Pancreas (tissue), 10 donors: ENCODE measurements at places on chromosomes 13 and 19. TPM values are rescaled to one million over a fixed set of nuclear protein-coding genes. Genes with fewer than 3 reads are reported as not detected.

Gene OVOL3
- polyA plus RNA-seq, result not detected

Gene USHBP1
- 11.1 TPM for polyA plus RNA-seq

Gene GFY
- not detected for polyA plus RNA-seq

Gene ZNF790
- 2.0 TPM for polyA plus RNA-seq

Gene ZNF99
- not detected for polyA plus RNA-seq

Gene PSG11
- not detected for polyA plus RNA-seq

GRCh38 chr19:13171146-13171545, 20.9 kb downstream of the IER2 start:
- no peaks in the 10 kb centered on the region for H3K27me3 ChIP-seq
- no peak overlapping the region for H3K4me3 ChIP-seq
- H3K27ac ChIP-seq, result no peak overlapping the region
- peaks cover 6% of the 10 kb centered on the region for H3K4me1 ChIP-seq
- DNase-seq, result no peak
- H3K36me3 ChIP-seq, result no peaks in the 10 kb centered on the region

DNA sequence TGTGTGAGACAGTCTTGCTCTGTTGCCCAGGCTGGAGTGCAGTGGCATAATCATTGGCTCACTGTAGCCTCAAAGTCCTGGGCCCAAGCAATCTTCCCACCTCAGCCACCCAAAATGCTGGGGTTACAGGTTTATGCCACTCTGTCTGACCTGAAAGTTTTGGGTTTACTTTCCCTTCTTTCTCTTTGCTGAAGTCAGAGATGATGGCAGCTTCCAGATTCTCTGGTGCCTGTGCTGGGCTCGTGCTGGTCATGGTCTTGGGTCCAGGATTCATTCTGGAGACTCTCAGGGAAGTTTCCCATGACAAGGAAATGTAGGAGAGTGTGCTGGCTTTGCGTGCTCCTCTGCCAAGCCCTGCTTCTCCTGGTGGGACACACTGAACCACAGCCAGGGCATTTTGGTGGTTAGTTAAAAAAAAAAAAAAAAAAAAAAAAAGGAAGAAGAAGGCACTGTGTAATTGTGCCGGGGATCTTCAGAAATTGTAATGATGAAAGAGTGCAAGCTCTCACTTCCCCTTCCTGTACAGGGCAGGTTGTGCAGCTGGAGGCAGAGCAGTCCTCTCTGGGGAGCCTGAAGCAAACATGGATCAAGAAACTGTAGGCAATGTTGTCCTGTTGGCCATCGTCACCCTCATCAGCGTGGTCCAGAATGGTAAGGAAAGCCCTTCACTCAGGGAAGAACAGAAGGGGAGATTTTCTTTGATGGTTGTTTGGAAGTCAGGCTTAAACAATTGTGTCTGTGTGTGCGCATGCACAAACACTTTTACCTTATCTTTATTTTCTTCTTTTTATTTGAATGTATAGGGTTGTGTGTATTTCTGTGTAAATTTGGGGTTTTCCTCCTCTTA, at the start of gene ALOX5AP:
Gene ALOX5AP, plus strand, starts transcription at position 519 of the 847 bp plus-strand sequence. Its CDS starts 63 bp downstream, at position 582.
- H3K27ac ChIP-seq, result no peak within 1 kb of the TSS
- H3K4me3 ChIP-seq, result no peak within 1 kb of the TSS
- no peak for DNase-seq
- H3K36me3 ChIP-seq, result no peaks in the 10 kb centered on the region
- no peaks in the 10 kb centered on the region for H3K4me1 ChIP-seq

GRCh38 chr19:57813919-57814504, 701 bp downstream of the ZNF552 start:
- peaks cover 5% of the 10 kb centered on the region for H3K4me1 ChIP-seq
- peak overlapping the region; percentile 76 for H3K4me3 ChIP-seq
- peak overlapping the region; percentile 62 for H3K27ac ChIP-seq
- H3K27me3 ChIP-seq, result no peaks in the 10 kb centered on the region

DNA sequence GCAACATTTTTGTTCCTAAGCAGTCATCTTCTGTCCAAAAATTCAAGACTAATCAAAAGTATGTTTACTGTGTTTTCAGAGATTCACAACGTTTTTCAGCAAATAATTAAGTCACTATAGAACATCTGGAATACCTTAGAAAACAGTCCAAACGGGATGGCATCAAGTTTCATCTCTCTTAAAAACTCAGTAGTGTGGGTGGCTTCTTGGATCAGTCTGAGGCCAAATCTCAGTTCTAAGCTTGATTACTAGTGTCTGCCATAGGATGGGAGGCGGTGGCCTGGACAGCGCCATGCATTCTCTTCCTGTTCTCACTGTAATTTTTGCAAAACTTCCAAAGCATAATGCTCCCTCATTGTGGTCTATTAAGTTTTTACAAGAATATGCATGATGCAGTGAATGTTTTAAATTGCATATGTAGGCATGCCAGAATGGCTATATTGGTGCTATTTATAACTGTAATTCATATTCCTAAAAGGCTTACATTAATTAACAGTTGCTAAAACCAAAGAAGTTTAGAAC, 37.1 kb downstream of the ANKRD10 start:
- H3K27ac ChIP-seq, result no peak overlapping the region
- no peak overlapping the region for H3K4me3 ChIP-seq
- H3K4me1 ChIP-seq, result no peaks in the 10 kb centered on the region
- H3K36me3 ChIP-seq, result no peaks in the 10 kb centered on the region
- H3K27me3 ChIP-seq, result no peaks in the 10 kb centered on the region

DNA sequence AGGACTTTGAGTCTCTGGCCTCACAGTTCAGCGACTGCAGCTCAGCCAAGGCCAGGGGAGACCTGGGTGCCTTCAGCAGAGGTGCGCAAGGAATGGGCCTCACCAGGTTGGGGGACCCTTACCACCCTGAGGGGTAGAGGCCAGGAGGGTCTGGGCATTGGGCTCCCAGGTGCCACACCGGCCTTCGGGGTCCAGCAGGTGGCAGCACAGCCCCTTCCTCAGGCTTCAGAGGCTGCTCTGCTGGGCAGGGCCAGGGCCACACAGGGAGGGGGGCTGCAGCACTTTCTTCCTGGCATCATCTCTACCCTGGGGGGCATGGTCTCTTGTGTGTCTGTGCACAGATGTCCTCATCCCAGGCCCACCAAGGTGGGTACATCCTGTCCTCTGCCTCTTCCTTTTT, 12.9 kb downstream of the PIN1 start:
- H3K36me3 ChIP-seq, result no peaks in the 10 kb centered on the region
- no peak overlapping the region for H3K27ac ChIP-seq
- no peak overlapping the region for H3K4me3 ChIP-seq
- H3K4me1 ChIP-seq, result no peaks in the 10 kb centered on the region
- DNase-seq, result no peak
- no peaks in the 10 kb centered on the region for H3K27me3 ChIP-seq

- no peak for DNase-seq
- H3K27me3 ChIP-seq, result no peaks in the 10 kb centered on the region
- H3K4me1 ChIP-seq, result no peaks in the 10 kb centered on the region
- H3K4me3 ChIP-seq, result no peak overlapping the region
Observed at GRCh38 chr13:103250071-103250470, 183.9 kb upstream of the SLC10A2 start.

GRCh38 chr19:31146546-31147183, 202.6 kb downstream of the TSHZ3 start:
- no peaks in the 10 kb centered on the region for H3K36me3 ChIP-seq
- H3K27me3 ChIP-seq, result no peaks in the 10 kb centered on the region
- H3K4me1 ChIP-seq, result no peaks in the 10 kb centered on the region
- no peak for DNase-seq
- H3K4me3 ChIP-seq, result no peak overlapping the region
- H3K27ac ChIP-seq, result no peak overlapping the region

DNA sequence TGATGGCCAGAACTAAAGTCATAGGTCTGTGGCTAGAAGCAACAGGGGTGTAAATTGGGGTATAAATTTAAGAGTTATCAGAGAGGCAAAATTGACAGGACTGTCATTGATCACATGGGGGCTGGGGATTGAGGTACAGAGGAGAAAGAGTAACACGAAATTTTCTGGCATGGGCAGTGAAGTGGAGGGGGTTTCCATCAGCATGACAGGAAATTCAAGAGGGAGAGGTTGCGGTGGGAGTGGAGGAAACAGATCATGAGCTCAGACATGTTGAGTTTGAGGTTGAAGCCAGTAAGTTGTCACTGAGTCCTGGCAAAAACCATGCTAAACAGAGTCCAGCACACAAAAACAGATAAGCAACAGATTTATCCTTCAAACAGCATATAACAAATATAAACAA, 192.1 kb upstream of the TSC22D1 start:
- H3K4me1 ChIP-seq, result peaks cover 23% of the 10 kb centered on the region
- no peak for DNase-seq
- no peaks in the 10 kb centered on the region for H3K27me3 ChIP-seq
- H3K36me3 ChIP-seq, result no peaks in the 10 kb centered on the region
- no peak overlapping the region for H3K27ac ChIP-seq

DNA sequence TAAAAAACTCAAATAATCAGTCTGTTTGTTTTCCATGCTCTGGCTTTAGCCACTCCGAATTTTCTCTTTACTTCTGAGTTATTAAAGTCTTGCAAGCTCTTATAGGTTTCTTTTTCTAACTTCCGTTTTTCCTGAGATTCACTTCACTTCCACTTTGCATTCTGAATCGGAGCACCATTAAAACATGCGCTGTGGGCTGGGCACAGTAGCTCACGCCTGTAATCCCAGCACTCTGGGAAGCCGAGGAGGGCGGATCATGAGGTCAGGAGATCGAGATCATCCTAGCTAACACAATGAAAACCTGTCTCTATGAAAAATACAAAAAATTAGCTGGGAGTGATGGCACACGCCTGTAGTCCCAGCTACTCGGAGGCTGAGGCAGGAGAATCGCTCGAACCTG, 357.9 kb downstream of the SLITRK6 start:
- no peaks in the 10 kb centered on the region for H3K27me3 ChIP-seq
- no peak for DNase-seq
- H3K4me1 ChIP-seq, result no peaks in the 10 kb centered on the region
- no peaks in the 10 kb centered on the region for H3K36me3 ChIP-seq

- peak overlapping the region; percentile 28 for H3K4me3 ChIP-seq
- no peaks in the 10 kb centered on the region for H3K4me1 ChIP-seq
- H3K36me3 ChIP-seq, result no peaks in the 10 kb centered on the region
- H3K27ac ChIP-seq, result peak overlapping the region; percentile 3
- DNase-seq, result peak; percentile 91
- no peaks in the 10 kb centered on the region for H3K27me3 ChIP-seq
Observed at GRCh38 chr19:1507763-1508506, 4.9 kb downstream of the ADAMTSL5 start.

DNA sequence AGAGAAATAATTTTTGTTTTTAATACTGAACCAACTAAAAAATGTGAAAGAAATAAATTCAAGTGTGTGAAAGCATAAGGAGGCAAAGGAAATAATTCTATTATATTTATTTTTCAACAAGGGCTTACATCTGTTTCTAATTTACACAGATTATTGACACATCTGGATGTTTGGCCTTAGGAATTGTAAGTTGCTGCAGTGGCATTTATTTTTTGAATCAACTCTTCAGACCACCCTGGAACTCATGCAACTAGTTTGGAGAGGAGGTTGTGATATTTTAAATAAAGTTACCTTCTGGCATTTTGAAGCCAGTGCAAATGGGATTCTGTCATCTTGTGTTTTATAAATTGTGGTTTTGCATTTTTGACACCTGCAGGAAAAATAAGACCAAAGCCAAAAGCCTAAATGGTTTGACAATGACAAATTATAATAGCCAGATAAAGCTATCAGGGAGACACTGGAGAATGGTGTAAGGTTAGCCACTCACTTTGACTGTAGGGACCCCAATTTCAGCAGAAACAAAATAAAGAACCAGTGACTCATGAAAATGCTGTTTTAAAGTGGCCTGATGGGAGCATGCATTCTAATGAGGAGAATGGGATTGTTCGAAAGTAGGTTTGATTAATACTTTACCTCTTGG, 192.9 kb downstream of the KLF5 start:
- no peaks in the 10 kb centered on the region for H3K27me3 ChIP-seq
- no peak overlapping the region for H3K27ac ChIP-seq
- no peak overlapping the region for H3K4me3 ChIP-seq
- no peaks in the 10 kb centered on the region for H3K36me3 ChIP-seq
- no peak for DNase-seq
- H3K4me1 ChIP-seq, result peaks cover 17% of the 10 kb centered on the region

DNA sequence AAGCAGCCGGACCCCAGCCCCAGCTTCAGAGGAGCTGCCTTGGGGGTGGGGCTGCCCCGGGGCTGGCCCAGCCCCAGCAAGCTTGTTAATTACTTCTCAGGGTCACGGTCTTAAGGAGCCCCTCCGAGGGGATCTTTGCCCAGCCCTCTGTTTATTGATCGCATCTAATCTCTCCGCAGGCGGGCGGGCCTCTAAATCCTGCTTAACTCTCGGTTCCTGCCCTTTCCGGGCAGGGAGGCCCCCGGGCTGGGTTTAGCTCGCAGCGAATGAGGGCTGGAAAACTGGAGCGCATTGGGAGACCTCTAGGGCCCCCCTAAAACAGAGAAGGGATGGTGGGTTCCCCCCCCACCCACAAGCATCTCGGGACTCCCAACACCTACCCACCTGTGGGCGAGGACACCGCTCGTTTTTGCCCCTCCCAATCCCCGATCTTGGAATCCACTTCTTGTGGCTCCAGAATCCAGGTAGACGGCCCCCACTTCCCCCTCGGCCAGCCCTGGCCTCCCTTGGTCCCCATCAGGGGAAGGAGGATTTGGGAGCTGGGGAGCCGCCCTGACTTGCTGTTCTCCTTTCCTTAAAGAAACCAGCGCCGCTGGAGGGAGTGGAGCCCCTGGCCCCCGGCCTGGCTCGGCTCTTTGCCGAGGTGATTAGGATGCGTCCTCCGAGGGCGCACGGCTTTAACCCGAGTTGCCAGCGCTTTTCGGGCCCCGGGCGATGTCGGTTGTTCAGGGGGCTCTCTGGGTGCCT, 59.5 kb upstream of the ADGRL1 start:
- no peak for DNase-seq
- H3K27me3 ChIP-seq, result no peaks in the 10 kb centered on the region
- no peaks in the 10 kb centered on the region for H3K36me3 ChIP-seq
- no peaks in the 10 kb centered on the region for H3K4me1 ChIP-seq
- no peak overlapping the region for H3K4me3 ChIP-seq

DNA sequence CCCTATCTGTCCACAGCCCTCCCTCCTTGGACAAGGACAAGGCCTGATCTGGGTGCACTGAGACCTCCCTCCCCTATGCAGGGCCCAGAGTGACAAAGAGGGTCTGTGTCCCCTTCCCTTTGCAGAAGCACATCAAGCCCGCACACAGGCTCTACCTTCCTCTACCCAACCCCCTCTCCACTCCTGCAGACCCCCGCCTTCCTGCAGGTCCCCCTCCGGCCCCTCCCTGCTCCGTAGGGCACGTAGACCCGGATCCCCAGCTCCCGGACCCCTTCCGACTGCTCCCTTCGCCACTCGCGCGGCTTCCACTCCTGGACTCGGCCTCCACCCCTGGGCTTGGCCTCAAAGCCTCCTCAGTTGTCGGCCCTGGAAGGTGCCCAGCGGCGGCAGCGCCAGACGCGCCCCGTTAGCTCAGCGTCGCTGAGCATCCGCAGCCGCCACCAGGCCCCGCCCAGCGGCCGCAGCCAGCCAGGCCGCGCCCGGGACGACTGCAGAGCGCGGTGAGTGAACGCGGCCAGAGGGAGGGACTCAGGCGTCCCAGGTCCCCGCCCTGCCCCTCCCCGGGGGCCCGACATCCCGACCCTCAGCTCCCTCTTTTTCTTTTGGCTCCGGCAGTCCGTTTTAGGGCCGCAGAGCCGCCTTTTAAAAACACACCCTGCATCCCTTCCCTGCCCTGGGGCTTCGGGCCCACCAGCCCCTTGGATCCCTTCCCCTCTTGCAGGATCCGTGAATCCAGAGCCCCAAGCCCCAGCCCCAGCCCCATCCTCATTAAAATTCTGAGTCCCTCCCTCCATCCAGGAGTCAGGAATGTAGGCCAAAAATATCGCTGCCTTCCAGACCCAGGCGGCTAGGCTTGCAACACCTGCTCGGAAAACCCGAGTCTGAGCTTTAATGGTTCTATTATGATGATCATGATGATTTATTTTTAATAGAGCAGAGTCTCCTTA, 1.5 kb upstream of the MYADM start:
- peak overlapping the region; percentile 86 for H3K4me3 ChIP-seq
- peak; percentile 66 for DNase-seq
- peak overlapping the region; percentile 82 for H3K27ac ChIP-seq
- H3K36me3 ChIP-seq, result no peaks in the 10 kb centered on the region
